ENCODE measurements at places on chromosomes 4 and X. TPM values are rescaled to one million over a fixed set of nuclear protein-coding genes. Genes with fewer than 3 reads are reported as not detected.

Gene TMEM271
- total RNA-seq = 0.32 TPM

Gene P2RY8
- total RNA-seq = not detected

Gene CCDC160
- total RNA-seq = 9.1 TPM

Gene FAT1
- 130 TPM for total RNA-seq

Gene CD99L2
- 40.1 TPM for total RNA-seq

Gene KIAA1210
- total RNA-seq = not detected

Gene ARSJ
- 0.89 TPM for total RNA-seq

Gene EPHA5
- 0.07 TPM for total RNA-seq

Gene UGT2B17
- not detected for total RNA-seq

Gene GUF1
- total RNA-seq = 30.2 TPM

Gene ARHGAP6
- total RNA-seq = 2.3 TPM

Gene SYAP1
- 41.1 TPM for total RNA-seq

Gene MTNR1A
- total RNA-seq = 1.2 TPM

Gene GLRB
- 8.4 TPM for total RNA-seq

Gene LRBA
- total RNA-seq = 28.2 TPM

Gene NEXMIF
- total RNA-seq = 1.9 TPM

Gene TLR3
- 0.19 TPM for total RNA-seq

Gene FAAH2
- 0.52 TPM for total RNA-seq

Gene HELT
- total RNA-seq = not detected

Gene ATP2B3
- 0.05 TPM for total RNA-seq

Gene EDA2R
- total RNA-seq = 3.6 TPM

Gene SCML1
- 17.1 TPM for total RNA-seq

Gene TCEANC
- total RNA-seq = 4.6 TPM

Gene GAGE13
- total RNA-seq = not detected

Gene RS1
- total RNA-seq = not detected

Gene GSPT2
- total RNA-seq = 22.2 TPM

Gene SLC49A3
- 0.91 TPM for total RNA-seq

Gene FANCB
- total RNA-seq = 19.5 TPM

Gene SPP1
- total RNA-seq = 14.2 TPM

Gene ZNF518B
- 77.3 TPM for total RNA-seq

Gene HTR2C
- total RNA-seq = 0.07 TPM

Gene STARD8
- total RNA-seq = 1.8 TPM

Data from neural crest cell (in vitro differentiated cells).